H54 (cell line): ENCODE measurements at places on chromosomes 1 and 21.
A peak's percentile ranks its signal among the peaks of the same experiment; 100 is the strongest.

DNA sequence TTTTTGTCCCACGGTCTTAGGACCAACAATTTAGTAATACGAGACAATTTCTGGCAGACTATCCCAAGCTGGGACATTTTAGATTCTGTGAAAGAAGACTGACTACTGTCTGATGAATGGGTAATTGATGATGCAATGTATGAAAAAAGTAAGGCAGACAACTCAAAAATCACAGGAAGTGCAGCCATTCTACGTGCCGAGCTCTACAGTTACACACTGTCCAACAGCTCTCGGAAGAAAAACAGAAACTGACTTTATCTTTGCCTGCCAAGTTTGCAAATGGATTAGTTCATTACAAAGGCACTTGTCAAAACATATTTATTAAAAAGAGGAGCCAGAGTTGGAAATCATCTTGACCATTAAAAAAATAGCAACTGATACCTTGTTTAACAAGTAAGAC is 31.3 kb downstream of the ZBTB8B start:
- no peak for DNase-seq

GRCh38 chr1:213720032-213720431 is 267.7 kb upstream of the PROX1 start:
- no peak for DNase-seq

DNA sequence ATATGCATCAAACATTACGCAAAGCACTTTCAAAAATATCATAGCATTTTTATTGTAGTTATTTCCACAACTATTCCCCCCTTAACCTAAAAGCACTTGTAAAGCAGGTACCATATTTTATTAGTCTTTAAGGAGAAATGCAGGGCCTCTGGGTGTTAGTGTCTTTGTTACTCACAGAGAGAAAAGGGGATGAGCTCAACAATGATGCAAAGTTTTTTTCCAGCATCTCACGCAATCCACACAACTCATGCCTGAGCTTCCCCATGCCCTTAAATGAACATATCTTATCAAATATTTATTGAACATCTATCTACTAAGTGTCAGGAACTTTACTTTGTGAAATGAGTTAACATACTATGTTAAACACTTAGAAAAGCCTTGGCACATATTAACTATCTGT is 50.6 kb downstream of the BEND5 start:
- DNase-seq = no peak

DNA sequence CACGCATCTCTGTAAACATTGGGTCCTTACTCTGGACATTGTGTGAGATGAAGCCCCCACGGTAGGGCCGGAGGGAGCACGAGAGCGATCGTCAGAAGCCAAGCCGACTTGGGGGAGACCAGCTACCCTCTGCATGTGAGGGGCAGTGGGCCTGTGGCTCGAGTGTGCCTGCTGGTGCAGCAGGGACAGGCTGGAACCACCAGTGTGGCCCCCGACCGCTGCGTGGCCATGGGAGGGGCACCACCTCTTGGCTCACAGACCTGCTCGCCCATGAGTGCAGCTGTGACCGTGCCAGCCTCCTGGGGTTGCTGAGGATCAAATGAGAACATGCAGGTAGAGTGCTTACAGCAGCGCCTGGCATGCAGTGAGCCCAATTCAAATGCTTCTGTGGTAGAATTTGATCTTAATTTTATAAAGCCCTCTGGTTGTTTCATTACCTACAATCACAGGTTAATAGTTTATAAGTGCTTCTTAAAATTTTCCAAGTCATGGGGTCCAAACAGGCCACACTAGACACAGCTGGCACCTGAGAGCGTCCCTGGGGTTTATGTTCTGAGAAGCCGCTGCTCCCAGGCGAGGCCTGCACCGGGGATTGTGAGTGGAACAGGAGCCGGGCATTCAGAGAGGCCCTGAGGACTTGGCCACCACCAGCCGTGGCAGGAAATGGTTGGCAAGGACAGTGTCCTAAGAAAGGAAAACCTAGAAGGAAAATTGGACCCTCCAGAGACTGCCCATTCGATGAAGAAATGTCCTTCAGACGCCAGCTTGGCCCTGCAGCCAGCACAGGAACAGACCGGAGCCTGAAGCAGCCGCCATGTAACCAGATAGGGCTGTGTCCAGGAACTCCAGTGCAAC is 22.6 kb upstream of the ADARB1 start:
- DNase-seq = no peak

- DNase-seq = no peak
Observed at GRCh38 chr1:165853528-165854075, 26.2 kb downstream of the UCK2 start.

DNA sequence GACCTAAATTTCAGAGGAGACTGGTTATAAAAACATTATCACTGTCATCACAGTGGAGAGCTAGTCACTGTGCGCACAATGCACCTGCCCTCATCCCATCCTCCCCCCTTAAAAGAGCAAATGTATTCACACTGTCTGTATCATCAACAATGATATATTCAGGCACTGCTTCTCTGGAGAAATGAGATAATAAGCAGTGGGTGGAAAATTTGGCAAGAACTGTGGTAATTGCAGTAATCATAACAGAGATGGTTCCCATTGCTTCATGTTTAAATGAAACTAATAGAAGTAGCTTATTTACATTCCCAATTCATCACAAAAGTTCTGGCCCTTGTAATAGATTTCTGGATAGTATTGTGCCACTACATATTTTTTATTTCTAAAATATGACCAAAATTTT is 867.4 kb upstream of the ADGRL2 start:
- DNase-seq = no peak

DNA sequence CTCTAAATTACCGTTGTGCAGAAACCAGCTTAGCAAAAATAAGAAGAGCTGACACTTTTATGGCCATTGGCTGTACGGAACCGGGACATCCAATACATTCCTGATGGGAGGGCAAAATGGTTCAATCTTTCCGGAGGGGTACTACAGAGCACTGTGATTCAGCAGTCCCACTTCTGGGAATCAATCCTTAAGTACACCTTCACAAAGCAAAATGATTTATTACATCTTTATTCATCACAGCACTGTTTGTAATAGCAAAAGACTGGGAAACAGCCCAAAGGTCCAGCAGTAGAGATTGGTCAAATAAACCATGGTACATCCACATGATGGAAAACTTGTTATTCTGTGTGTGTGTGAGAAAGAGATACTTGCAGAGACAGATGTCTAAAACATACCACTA is 9.7 kb downstream of the GNG12 start:
- no peak for DNase-seq

DNA sequence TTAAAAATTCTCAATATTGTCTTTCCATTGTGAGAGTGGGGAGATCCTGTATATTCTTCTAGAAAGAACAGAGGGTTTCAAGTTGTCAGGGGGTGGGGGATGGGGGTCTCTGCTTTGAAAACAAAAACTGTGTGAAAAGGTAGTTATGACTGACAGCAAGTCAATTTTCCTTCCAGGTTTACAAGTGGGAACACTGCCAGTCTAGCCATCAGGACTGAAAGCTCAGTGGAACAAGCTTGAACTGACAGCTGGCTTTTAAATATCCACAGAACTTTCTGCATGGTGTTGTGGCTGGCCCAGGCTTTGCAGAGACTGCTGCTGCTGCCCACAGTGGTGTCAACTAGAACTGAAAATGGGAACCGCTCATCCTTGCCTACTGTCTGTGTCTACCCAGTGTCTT is 162.6 kb downstream of the TNR start:
- DNase-seq = no peak

- no peak for DNase-seq
Observed at GRCh38 chr1:109502364-109502851, 7.1 kb downstream of the AMIGO1 start.

GRCh38 chr1:157133426-157133825 is 4.8 kb downstream of the ETV3 start:
- DNase-seq = no peak

GRCh38 chr1:238861342-238862066 is 524.9 kb upstream of the CHRM3 start:
- no peak for DNase-seq

- DNase-seq = peak; percentile 61
Observed at GRCh38 chr1:27366113-27366410, 699 bp downstream of the MAP3K6 start.

DNA sequence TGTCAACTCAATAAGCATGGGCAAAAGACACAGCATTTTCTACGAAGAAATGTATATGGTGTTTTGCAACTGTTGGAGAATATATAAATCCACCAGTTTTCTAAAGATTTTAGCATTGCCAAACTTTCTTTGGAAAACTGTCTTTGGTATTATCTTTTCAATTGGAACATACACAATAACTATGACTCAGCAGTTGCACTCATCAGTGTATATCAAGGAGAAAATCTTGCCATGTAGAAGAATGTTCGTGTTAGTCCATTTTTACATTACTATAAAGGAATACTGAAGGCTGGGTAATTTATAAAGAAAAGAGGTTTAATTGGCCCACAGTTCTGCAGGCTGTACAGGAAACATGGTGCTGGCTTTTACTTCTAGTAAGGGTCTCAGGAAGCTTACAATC is 41.1 kb downstream of the PRKAA2 start:
- DNase-seq = no peak

GRCh38 chr1:96364576-96364975 is 357.0 kb upstream of the PTBP2 start:
- no peak for DNase-seq

DNA sequence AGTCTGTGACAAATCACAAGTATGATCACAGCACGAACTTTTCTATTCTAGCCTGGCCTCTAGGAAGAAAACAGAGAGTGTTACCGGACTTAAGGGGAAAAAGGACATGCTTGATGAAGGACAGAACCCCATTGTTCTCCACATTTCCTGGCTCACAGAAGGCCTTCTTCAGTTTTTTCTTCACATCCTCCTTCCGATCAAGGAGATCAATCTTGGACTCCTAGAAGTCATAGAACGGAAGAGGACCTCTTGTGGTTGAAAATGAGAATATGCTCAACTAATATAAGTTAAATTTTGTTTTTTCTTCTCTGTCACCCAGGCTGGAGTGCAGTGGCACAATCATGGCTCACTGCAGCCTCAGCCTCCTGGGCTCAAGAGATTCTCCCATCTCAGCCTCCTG is 30.3 kb downstream of the YARS1 start:
- DNase-seq = no peak

- no peak for DNase-seq
Observed at GRCh38 chr1:14937288-14937949, 216.1 kb upstream of the TMEM51 start.

DNA sequence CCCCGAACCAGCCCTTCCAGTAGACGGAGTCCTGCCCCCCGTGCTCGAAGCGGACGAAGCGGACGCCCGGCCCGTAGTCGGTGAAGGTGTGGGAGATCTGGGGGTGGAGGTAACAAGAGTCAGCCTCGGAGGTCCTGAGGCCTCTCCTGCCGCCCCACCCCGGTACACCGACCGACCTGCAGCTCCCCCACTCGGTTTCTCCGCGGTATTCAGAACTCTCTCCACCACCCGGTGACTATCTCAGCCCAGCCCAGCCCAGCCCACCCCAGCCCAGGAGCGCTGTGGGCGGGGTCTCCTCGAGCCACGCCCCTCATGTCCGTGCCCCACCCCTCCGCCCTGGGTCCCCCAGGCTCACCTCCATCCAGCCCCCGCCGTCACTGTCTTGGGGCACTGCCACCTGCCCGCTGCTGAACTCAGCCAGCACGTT is 5.5 kb downstream of the FBXO2 start:
- no peak for DNase-seq

DNA sequence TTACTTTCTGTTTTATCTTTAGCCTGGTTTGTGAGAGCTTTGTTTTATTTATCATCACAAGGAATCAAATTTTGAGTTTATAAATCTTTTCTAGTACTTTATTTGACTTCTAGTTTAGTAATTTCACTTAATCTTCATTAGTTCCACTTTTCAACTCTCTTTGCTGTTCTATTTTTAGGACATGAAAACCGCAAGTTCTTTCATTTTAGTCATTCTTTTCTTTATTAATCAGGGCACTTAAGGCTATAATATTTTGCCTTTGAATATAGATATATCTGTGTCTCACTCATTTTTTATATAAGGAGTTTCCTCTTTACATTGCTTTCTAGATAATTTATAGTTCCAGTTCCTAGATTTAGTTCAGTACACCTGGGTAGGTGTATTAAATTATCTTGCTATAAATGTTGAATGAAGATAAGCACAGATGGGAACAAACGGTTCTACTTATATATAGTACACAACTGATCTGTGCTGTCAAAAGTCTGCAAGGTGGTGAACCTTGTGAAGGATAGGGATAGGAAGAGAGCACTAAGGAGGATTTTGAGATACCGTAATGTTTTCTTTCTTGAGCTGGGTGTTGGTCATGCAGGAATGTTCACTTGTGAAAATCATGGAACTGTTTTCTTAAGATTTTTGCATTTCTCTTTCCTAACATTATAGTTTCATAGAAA is 402.3 kb downstream of the RYR2 start:
- no peak for DNase-seq

DNA sequence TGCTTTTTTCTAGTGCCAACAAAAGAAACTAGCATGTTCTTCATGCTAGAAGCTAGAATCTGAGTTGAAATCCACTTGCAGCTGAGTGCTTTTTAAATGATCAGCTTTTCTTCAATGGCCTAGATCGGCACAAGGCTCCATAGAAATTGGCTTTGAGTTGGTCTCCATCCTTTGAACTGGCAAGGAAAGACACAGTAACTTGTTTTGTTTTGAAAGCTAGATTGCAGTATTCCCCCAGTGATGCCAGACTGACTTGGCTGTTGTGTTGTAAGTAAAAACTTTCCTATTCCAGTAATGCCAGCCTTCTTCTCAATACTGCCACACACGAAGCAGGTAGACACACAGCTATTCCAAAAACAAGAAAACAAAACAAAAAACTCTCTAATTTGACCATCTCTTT is 139.1 kb downstream of the FMN2 start:
- DNase-seq = no peak

GRCh38 chr1:13700521-13701270 is 708 bp downstream of the PRDM2 start:
- DNase-seq = no peak

GRCh38 chr1:9293533-9294404 is 1.1 kb downstream of the SPSB1 start:
- no peak for DNase-seq

DNA sequence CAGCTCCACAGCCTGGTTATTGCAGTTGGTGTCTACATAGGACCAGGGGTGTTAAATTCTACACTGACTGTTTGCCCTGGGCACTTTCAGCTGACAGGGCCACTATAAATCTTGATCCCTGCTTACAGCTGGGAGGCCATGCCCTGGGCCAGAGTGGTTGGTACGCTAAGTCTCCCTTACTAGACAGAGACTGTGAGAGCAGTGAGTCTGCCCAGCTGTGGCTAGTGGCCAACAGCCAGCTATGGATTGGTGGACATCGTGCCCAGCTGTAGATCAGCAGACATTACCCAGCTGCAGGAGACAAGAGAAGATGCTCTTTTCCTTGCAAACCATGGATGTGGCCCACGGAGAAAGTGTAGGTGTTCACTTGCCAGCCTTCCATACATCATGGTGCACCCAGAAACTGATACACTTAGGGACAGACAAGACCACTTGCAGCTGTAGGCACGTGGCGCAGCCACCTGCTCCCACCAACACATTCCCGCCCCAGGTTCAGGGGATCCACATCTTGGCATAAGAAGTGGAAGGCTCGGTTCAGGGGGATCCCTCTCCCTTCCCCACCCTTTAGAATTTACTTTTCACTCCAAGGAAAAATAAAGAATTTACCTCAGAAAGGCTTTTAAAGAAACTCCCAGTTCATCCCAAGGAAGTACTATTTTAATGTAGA is 16.4 kb upstream of the PAX7 start:
- DNase-seq = no peak
